Inflammatory macrophage treated with lipopolysaccharide for 4 hours (primary cell): ENCODE measurements at places on chromosomes 2 and 18.

DNA sequence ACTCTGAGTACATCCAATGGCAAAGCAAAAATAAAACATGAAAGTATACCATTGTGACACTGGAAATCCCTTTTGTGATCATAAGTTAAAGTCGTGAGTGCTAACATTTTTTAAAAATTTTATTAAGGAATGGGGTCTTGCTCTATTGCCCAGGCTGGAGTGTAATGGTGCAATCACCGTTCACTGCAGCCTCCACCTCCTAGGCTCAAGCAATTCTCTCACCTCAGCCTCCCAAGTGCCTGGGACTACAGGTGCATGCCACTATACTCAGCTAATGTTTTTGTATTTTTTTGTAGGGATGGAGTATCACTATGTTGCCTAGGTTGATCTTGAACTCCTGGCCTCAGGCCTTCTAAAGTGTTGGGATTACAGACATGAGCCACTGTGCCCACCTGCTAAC is 14.3 kb upstream of the TNFAIP6 start:
- DNase-seq = no peak

- DNase-seq = peak; percentile 26
Measured at GRCh38 chr2:215556979-215557378, 121.1 kb upstream of the FN1 start.

DNA sequence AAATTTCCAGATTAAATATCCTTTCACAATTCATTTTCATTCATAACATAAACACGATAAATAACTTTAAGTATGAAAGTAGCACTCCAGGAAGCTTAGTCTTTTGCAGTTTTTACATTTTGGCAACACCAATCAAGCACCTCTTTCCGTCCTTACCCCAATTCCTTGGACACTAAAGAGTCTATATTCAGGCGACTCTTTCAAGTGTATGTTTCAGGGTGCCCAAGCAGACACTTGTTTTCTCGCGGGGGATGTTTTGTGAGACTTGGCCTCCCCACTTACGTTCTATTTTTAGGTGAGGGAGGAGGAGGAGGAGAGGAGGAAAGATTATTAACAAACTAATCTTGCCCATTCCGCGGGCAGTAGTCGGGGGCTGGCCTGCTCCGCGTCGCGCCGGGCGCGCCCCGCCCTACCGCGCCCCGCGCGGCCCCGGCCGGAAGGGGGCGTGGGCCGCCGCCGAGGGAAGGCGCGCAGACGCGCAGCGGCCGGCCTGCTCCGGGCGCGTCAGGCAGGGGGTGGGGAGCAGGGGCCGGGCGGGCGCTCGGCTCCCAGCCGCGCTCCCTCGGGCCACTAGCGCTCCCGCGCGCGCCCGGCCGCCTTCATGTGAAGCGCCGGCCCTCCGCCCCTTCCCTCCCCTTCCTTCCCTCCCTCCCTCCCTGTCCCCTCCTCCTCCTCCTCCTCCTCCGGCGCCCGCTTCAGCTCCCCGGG is at the start of gene ITPRID2:
Gene ITPRID2, plus strand, starts transcription at position 473 of the 708 bp plus-strand sequence. CDS start 337 bp downstream, outside the sequence.
- DNase-seq = peak; percentile 92

DNA sequence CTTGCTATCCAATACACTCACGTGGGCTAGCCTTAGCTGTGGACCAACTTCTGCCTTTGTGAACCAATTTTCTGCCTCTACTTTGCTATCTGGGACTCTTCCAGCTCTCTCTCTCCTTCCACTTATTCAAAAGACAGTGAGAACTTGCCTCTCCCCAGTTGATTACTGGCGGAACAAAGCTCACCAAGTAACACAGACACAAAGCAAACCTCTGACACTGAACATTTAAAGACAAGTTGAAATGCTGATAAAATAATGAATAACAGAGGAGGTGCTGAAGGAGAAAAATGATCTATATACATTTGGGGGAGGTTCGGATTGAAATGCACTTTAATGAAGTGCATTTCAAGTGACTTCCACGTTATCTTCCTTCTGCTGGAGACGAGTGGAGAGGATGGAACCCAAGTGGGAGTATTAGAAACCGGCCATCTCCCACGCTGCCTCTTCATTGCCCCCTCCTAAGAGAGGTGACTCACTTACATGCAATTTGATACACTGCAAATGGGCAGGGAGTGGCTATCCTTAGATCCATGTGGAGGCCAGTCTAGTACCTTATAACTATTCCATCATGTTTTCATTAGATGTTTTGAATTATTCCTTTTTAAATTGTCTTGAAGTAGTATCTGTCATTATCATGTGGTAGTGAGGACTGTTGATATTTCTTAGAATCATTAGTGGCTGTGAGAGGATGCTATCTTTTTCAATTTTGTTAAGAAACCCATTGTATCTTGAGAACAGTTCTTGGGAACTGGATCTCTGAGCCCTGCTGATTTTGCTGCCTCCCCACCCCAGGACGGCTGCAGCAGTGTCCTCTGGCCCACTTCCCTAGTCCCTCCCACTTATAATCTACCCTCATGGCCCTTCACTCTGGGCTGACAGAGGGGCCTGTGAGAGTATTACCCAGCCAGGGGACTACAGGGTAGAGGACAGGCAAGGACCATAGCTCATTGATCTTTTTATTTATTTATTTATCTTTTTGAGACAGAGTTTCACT is 6.0 kb upstream of the GLI2 start:
- no peak for DNase-seq

GRCh38 chr2:139439100-139439499 is 658.9 kb upstream of the NXPH2 start:
- no peak for DNase-seq

- DNase-seq = no peak
Measured at GRCh38 chr2:29509878-29510277, 394.7 kb downstream of the CLIP4 start.

DNA sequence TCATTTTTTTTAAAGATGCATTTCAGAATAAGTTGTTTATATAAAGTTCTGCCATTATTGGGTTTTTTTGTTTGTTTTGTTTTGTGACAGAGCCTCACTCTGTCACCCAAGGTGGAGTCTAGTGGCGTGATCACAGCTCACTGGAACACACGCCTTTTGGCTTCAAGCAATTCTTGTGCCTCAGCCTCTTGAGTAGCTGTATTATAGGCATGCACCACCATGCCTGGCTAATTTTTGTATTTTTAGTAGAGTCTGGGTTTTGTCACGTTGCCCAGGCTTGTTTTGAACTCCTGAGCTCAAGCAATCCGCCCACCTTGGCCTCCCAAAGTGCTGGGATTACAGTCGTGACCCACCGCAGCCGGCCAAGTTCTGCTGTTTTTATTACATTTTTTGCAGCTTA is 72.3 kb downstream of the R3HDM1 start:
- DNase-seq = no peak

DNA sequence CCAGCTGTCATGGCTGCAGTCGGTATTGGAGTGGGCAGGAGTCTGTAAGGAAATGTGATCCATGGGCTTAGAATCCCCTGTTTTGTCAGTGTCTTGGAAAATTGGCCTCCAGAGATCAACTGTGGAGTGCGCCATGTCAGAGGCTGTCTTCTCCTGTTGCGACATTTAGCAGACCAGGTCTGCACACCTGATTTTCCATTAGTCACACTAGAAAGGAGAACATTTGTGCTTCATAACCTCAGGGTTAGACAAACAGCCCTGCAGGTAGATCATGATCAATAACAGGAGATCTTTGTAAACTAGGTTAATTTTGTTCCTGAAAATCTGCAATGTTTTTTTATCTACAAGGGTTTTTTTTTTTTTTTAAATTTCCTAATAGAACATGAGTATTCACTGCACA is 28.0 kb downstream of the LDLRAD4 start:
- DNase-seq = no peak

DNA sequence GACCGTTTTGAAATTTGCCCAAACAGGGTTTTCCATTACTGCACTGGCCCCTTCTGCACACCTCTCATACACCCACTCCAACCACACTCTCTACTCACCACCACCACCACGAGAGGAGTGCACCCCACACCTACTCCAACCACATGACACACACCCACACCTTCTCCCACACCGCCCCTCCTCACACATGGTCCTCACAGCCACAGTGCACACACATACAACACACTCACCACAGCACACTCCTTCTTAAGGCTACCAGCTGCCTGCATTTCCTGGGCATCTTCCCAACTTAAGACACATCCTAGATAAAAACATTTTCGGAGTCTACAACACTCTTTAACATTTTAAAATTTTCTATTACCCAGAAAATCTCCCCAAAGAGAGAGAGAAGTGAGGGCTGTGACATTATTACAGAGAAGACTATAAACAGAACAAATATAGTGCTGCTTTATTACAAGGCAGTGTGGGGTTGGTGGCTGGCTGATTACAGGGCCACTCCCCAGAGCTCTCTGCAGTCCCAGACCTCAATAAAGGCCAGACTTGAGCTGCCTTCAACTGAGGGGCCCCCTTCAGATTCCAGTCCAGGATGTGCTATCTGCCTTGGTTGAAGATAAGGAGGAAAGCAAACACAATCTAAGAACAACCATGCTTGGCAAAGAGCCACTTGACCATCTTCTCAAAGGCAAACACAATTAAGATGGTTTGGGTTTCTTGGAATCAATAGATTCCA is 36.1 kb downstream of the NHEJ1 start:
- DNase-seq = no peak

- no peak for DNase-seq
Measured at GRCh38 chr18:25136416-25137196, 215.4 kb downstream of the ZNF521 start.

- DNase-seq = no peak
Measured at GRCh38 chr2:53826030-53826410, 33.7 kb downstream of the GPR75 start.
